ENCODE measurements at places on chromosomes 12 and 14.
A peak's percentile ranks its signal among the peaks of the same experiment; 100 is the strongest.

DNA sequence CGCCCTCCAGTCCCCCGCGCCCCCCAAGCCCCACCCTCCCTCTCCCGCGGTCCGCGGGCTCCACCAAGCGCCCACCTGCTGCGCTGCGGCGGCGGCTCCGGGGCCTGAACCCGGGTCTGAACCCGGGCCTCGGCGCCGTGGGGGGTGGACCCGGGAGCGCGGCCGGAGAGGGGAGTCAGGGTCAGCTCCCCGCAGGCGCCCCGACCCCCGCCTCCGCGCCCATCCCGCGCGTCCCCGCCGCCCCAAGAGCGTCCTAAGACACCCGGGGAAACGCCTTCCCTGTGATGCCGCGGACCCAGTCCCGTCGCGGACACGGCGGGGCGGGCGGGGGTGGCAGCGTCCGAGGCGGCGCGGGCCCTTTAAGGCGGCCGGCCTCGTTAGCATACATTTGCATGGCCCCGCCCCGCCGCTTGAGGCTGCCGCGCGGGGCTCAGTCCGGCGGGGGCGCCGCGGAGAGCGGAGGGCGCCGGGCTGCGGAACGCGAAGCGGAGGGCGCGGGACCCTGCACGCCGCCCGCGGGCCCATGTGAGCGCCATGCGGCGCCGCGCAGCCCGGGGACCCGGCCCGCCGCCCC is at the start of gene MMP17:
Gene MMP17, plus strand, starts transcription at position 433 of the 574 bp plus-strand sequence. Its CDS starts 102 bp downstream, at position 535.
- DNase-seq: no peak

- no peak for DNase-seq
Measured at GRCh38 chr12:65152012-65152411, 17.4 kb upstream of the LEMD3 start.

DNA sequence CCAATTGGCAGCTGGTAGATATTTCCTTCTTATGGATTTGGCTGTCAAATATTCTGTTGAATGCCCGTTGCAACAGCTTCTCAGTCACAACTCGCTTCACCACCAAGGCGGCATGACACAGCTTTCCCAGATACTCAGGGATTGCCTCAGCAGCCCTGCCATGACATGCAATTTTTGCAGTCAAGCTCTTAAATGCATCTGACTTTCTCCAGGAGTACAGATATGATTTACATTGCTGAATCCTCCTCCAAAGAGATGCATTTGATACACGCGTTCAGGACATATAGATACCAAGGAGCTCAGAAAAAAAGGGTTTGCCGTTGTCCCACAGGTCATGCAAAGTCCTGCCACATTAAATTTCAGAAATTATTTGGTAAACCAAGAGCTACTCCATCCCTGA is 6.5 kb downstream of the KRT5 start:
- no peak for DNase-seq

DNA sequence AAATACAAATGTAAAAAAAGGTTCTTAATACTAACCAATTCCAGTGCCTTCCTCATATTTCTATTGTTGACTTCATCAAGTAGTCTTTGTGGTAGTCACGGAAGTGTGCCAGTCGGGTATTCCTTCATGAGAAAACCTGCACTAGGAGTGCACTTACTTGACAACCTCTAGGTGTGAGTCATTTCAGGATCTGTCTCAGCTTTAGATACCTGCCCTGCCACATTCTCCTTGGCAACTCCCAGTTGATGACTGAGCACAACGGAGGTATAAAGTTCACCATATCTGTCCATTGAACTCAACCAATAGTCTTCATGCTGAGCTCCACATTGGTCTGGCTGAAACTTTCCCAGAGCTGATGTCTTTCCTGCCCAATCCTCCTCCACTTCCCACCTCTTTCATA is 215.7 kb downstream of the SYT10 start:
- no peak for DNase-seq

DNA sequence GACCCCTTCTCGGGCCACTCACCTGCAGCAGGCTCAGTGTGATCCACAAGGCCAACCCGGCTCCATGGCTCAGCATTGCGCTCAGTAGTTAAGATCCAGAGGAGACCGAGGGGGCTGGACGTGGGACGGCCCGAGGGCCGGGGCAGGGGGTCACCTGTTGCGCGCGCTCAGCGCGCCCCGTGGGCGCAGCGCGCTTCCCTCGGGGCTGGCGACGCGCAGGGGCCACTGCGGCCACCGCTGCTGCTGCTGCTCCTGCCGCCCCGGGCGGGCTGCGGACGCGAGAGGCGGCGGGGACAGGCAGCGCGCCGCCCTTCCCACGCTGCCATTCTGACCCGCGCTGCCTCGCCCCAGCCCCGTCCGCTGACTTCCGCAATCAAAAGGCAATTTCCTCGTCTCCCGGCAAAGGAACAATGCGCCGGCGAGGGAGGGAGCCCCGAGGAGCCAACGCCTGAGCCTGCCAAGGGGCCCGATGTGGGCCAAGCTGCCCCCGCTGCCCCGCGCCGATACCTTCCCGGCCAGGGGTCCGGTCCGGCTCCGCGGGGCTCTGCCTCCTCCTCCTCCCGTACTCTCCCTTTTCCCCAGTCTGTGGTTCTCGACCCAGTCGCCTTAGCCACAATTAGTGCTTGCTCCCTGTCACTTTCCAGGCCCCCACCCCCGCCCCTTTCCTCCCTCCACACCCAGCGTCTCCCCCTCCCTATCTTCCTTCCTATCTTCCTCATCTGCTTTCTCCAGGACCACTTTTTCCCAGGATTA is 27.3 kb downstream of the PTPRB start:
- no peak for DNase-seq

GRCh38 chr14:33219957-33220356 is 281.3 kb downstream of the NPAS3 start:
- DNase-seq: no peak

GRCh38 chr12:2794191-2794735 is 507 bp upstream of the FKBP4 start:
- DNase-seq: no peak

GRCh38 chr12:93883436-93884154 is 206.4 kb downstream of the CRADD start:
- DNase-seq: no peak

GRCh38 chr14:56137453-56137807 is 19.2 kb downstream of the PELI2 start:
- no peak for DNase-seq

DNA sequence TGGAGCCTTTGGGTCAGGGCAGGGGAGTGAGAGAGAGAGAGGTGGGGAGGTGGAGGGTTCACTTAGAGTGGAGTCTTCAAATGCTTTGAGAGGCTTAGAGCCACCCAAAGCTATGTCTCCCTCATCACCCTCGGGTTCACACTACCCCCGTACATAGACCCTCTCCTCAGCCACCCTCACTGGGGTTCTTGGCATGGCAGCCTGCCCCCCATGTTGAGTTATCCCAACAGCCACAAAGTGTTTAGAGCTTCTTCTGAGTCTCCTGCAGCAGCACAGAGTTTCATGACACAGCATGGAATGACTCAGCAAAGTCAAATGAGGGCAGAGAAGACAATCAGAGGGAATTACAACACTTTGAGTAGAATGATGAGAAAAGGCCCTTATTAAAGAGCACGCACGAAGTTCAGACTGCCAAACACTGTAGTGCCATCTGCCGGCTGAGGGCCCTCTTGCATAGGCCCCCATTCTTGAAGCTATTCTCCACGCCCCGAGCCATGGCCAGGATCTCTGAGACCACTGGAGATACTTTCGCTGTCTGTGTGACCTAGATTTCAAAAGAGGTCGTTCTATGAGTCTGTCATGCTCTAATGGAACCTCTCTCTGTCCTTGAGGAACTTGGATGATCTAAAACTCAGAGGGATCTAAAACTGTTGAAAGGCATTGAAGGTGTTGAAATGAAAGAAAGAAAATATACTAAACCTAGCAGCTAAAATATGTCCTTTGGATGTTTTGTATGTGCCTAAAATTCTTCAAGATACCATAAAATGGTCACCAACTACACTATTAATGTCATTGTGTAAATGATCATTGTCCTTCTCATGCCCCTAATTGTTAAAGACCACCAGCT is 221.9 kb downstream of the PELI2 start:
- peak; percentile 10 for DNase-seq

DNA sequence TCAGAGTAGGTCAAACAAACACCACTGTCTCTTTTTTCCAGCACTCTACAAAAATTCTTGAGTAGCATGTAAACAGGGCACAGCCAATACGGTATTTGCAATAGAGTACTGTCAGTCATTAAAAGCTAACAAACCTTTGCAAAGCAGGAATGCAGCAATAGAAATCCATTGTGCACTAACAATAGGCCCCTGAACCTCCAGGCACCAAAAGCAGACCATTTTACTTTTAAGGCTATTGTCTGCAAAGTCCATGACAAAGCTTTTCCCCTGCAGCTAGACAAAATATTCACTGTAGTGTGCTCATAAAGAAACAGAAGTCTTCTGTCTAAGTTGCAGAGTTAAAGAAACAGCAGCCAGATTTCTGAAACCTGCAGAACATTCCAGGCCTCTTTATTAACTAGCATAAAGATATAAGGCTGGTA is 191.9 kb downstream of the SOX5 start:
- no peak for DNase-seq

- DNase-seq: no peak
Measured at GRCh38 chr12:5188472-5188871, 144.8 kb downstream of the KCNA5 start.

DNA sequence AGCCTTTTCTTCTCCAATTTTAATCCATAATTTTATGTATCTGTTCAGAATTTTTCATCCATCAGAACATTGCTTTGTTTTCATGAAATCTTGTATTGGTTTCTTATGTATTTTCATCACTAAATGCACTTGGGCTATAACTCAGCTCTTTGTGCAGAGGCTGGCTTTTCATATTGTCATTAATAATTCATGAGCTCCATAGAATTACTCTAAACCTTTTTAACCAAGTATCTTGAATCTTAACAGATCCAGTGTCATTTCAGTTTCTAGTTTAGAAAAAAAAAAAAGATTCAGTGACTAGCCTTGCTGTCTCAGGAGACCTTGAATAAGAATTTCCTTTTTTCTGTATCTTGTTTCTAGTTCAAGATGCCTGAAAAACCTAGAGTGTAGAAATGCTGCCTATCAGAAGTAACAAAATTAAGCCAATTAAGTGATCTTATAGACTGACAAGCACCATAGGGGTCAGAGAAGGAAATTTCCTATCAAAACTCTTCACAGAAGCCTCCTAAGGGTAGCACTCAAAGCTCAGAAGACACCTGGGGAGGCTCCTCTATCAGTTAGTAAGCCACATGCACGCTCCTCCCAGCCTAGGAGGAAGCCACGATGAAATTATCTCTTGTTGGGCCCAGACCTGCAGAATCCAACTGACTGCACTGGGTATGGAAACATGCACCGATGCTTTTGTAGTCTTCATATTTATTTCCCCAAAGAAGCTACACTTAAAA is 163.4 kb downstream of the KICS2 start:
- DNase-seq: no peak

- DNase-seq: no peak
Measured at GRCh38 chr12:15706010-15706676, 83.0 kb downstream of the EPS8 start.

GRCh38 chr12:89970722-89971121 is 262.1 kb upstream of the ATP2B1 start:
- no peak for DNase-seq

DNA sequence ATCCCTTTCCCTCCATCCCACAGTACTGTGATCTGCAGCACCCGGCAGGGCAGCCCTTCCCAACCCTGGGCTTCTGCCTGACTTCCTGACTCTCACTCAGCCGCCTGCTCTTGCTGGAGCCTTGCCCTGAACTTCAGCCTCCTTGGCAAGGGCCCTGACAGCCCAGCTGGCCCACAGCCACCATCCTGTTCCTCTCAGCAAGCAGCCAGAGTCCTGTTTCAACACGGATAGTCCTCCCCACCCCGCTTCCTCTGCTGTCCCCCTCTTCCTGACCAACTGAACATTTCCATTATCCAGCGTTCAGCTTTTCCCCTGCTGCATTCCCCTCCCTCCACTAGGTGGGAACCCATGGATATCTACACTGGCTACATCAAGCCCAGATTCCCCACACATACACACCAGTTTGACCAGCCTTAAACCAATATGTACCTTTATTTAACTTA is 74.0 kb upstream of the MDM1 start:
- no peak for DNase-seq

- DNase-seq: no peak
Measured at GRCh38 chr14:24725311-24725710, 91.3 kb upstream of the GZMB start.

GRCh38 chr12:113222730-113223531 is 1.7 kb downstream of the TPCN1 start:
- DNase-seq: no peak

- DNase-seq: no peak
Measured at GRCh38 chr12:125185740-125186470, 120.7 kb downstream of the AACS start.

DNA sequence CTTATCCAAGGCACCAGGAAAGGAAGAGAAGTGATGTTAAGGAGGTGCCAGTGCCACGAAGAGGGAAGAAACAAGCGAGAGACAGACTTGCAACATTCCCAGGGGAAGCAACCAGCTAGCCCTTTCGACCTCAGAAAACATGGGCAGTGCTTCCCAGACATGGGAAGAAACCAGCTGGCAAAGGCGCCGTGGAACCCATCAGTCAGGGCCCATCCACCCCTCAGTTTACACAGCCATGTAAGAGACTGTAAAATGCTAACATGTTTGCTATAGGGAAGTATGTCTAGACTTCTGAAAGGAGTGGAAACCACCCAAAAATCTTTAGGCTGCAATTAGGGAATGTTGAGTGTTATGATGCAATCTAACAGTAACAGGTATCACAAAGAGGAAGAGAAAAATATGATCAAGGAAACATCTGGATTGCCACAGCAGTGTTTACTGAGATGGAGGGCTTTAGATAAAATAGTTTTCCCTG is 26.3 kb downstream of the ANAPC5 start:
- no peak for DNase-seq

- no peak for DNase-seq
Measured at GRCh38 chr14:82636426-82636825, 1102.8 kb upstream of the SEL1L start.

GRCh38 chr12:56933826-56934625 is at the start of gene SDR9C7:
Gene SDR9C7 (minus strand): TSS chr12:56934408. CDS start chr12:56934261, 147 bp downstream.
- no peak for DNase-seq

GRCh38 chr12:54708826-54709225 is 60.7 kb upstream of the DCD start:
- no peak for DNase-seq

DNA sequence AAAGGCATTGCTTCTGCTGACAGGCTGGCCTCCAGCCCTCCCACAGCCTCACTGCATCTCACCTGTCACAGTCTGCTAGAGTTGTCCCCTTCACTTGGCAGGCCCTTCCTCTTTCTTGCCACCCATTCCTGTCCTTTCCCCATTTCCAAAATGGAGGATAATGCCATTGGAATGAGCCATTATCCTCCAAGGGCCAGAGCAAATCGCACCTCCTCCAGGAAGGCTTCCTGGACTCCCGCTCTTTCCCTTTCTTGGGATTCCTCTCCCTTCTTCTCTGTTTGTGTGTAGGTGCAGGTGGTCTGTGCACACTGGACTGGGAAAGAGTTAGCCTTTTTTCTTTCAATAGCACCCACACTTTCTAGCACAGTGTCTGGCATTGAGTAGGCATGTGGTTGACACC is 3.8 kb downstream of the KRT82 start:
- no peak for DNase-seq
